Renal cortical epithelial cell (primary cell): ENCODE measurements at places on chromosomes 1 and 21. TPM values are rescaled to one million over a fixed set of nuclear protein-coding genes. Genes with fewer than 3 reads are reported as not detected.

Gene ADPRS
- total RNA-seq: 46.9 and 68.1 TPM in 2 replicates

Gene SERTAD4
- total RNA-seq: 3.0 and 4.0 TPM in 2 replicates

Gene DPH2
- 21.5 and 22.8 TPM in 2 replicates for total RNA-seq

Gene SV2A
- total RNA-seq: 1.6 and 1.7 TPM in 2 replicates

Gene NIPAL3
- total RNA-seq: 60.4 and 95.8 TPM in 2 replicates

Gene KIF21B
- total RNA-seq: 1.3 and 1.4 TPM in 2 replicates

Gene TNNT2
- 0.25 and 0.69 TPM in 2 replicates for total RNA-seq

Gene VTCN1
- 16.3 and 19.9 TPM in 2 replicates for total RNA-seq

Gene SLC37A1
- 15.0 and 39.6 TPM in 2 replicates for total RNA-seq

Gene IGSF9
- total RNA-seq: not detected in 2 replicates

Gene FAM43B
- total RNA-seq: 0.15 TPM in 1 of 2 replicates, not detected in the other

Gene UBE2U
- 0.10 TPM in 1 of 2 replicates, not detected in the other for total RNA-seq
